ENCODE measurements at places on chromosomes 11 and 22.

DNA sequence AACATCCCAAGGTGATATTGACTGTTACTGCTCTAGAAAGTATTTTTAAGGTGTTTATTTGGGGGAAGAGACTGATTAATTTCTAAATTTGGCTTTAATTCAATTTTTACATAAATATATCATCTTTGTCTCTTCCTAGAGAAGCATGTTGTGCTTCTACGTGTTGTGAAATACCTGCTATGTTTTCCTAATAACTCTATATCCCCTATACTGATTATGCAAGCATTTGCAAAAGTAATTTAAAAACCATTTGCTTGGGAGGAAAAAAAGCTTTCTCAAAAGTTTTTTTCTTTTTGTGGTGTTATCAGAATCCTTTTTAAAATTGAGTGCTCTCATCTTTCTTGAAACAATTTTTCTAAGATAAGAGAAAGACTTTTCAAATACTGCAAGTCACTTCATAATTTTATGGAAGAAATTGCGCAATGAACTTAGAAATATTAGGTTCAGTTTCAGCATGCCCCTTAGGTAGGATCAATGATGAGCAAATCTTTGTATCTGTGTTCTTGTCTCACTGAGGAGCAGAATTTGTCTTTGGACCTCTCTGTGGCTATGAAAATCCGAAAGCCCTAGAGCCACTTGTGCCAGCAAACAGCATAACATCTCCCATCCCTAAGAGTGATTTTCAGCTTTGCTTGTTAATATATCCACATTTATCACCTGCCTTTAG lies 7.4 kb upstream of the BLID start:
- no peak for DNase-seq

DNA sequence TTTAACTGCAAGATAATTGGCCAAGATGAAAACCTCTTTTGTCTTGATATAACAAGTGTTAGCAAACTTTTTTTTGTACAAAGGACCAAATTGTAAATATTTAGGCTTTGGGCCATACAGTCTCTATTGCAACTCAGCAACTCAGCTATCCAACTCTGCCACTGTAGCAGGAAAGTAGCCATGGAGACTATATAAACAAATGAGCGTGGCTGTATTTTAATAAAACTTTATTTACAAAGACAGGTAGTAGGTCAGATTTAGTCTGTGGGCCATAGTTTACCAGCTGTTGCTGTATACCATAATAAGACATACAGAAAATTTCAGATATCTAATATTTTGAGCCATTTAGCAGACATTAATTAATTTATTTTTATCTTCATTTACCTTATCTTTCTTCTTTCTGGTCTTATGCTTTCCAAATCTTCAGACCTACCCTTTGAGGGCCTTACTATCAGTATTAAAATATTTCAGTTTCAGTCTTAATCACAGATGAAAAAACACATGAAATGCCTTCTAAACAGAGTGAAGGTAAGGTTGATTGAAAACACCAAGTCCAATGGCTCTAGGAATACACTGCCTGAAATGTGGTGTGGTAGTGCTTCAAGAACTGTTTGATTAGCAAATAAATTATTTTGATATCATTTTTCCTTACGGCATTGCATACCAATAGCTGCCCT lies 256.9 kb upstream of the CTSC start:
- no peak for DNase-seq

GRCh38 chr11:63937713-63938478 lies 906 bp upstream of the NAA40 start:
- DNase-seq: peak; percentile 24

GRCh38 chr11:17783878-17784277 lies 49.3 kb downstream of the KCNC1 start:
- no peak for DNase-seq

DNA sequence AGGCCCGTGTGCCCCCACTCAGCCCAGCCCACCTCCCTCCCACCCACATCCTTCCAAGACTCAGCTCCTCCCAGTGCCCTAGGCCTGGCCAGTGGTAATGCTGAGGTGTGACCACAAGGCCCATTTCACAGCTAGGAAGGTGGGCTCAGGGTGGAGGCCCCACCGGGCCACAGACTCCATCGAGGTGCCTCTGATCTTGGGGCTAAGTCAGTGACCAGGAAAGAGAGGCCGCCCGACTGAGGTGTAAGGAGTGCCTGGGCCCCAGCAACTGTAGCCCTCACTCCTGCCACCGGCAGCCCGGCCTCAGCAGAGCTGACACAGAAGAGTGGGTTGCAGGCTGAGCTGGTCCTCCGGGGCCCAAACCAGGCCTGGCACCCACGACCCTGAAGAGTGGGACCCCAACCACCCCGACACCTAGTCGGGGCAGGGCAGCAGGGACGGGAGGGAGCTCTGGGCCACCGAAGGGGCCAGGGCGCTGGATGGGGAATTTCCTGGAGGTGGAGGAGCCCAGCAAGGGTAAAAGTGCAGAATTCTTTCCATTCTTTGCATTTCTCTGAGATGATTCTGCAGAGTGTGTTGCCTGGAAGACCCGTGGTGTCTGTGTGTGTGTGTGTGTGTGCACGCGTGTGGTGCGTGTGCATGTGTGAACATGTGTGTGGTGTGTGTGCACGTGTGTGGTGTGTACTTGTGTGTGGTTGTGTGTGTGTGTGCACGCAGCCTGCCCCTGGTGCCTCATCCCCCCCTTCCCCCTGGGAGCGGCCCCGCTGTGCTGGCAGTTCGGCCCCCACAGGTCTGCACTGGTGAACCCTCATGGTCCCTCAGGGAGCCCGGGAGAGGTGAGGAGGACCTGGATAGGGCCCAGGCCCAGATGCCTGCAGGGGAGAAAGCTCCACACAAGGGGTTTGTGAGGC lies 8.3 kb upstream of the PIM3 start:
- DNase-seq: no peak

- DNase-seq: no peak
These were observed 6.8 kb downstream of the ST14 start for GRCh38 chr11:130166457-130166784.

- DNase-seq: no peak
These were observed 825 bp downstream of the PTPMT1 start for GRCh38 chr11:47566149-47566698.

- no peak for DNase-seq
These were observed 448.3 kb upstream of the DDI1 start for GRCh38 chr11:103587901-103588788.

DNA sequence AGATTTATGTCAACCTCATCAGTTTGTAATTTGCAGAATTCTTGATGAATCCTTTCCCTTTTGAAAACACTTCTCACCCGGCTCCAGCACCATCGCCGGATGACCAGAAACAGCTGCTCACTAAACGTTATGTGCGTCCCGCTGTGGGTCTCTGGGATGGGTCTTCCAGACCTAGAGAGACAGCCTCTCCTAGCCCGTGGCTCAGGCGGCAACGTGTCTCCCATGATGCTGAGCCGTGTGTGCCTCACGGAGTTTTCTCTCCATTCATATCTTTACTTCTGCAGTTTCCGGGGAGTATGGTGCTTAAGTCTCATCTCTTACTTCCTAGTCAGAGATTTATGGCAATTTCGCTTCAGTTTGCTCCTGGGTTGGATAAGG lies 25.0 kb upstream of the ACR start:
- no peak for DNase-seq

GRCh38 chr22:22935546-22936157 lies 48.0 kb downstream of the IGLL5 start:
- DNase-seq: peak; percentile 29

- DNase-seq: no peak
These were observed 40.5 kb downstream of the DUSP8 start for GRCh38 chr11:1531449-1532013.

GRCh38 chr11:8829556-8829955 lies 81.4 kb upstream of the AKIP1 start:
- DNase-seq: no peak

DNA sequence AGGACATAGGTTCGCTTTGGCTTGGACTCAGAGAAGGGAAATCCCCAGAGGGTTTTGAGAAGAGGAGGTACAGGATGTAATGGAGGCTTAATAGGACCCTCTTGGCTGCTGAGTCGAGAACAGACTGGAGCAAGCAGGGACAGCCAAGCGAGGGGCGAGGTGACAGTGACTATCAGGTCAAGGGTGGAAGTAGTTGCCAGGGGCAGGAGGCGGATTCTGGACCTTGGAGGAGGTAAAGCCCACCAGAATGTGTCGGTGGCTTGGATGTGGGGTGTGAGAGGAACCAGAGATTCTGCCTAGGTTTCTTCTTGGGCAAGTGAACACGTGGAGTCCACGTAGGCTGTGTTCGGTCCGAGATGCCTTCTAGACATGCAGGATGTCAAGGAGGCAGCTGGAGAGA lies 4.4 kb downstream of the TRMT112 start:
- DNase-seq: no peak

GRCh38 chr11:85717429-85717828 lies 31.4 kb upstream of the CCDC89 start:
- no peak for DNase-seq

GRCh38 chr11:7573558-7574296 lies 59.9 kb downstream of the PPFIBP2 start:
- DNase-seq: no peak

DNA sequence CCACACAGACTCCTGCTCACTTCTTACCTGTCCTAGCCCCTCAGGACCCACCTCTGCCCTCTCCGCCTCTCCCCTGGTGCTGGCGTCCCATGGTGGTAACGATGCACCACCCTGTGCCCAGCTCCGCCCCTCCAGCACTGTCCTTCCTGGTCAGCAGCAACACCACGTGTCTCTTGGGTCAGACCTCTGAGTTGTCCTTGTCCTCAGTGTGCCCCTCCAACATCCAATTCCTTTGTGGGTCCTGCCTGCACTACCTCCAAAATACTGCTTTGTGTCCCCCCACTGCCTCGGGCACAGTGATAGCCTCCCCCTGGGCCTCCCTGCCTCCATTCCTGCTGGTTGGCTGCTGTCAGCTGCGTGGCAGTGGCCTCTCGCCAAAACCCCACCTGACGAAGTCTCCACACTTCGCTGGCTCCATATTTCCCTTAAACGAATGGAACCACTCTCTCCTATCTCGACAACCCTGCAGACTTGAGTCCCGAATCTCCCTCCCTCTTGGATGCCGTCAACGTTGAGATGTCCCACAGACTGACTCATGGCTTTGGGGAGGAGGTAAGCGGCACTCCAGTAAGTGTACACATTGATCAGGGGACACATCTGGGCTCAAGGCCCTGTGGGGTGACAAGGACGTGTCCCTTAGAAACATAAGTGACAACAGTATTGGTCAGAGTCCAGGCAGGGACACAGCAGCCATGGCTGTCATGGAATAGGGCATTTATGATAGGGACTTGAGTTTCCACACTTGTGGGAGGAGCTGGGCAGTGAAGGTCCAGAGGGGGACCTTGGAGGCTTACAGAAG lies 42.8 kb downstream of the SHISAL1 start:
- no peak for DNase-seq

DNA sequence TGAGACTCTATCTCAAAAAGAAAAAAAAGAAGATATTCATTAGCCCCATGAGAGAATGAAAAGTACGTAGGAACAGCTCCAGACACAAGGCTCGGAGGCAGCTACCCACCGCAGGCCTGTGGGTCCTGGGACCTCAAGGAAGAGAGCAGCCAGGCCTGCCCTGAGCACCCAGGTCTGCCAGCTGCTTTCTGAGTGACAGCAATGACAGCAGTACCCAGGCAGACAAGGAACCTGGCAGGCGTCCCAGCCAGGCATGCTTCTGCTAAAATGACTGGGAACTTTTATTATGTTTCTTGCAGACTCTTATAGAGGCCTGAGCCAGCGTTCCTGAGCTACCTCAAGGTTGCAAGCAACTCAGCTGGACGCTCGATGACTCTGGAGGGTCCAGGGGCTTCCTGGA lies 31.6 kb downstream of the CPT1A start:
- no peak for DNase-seq

DNA sequence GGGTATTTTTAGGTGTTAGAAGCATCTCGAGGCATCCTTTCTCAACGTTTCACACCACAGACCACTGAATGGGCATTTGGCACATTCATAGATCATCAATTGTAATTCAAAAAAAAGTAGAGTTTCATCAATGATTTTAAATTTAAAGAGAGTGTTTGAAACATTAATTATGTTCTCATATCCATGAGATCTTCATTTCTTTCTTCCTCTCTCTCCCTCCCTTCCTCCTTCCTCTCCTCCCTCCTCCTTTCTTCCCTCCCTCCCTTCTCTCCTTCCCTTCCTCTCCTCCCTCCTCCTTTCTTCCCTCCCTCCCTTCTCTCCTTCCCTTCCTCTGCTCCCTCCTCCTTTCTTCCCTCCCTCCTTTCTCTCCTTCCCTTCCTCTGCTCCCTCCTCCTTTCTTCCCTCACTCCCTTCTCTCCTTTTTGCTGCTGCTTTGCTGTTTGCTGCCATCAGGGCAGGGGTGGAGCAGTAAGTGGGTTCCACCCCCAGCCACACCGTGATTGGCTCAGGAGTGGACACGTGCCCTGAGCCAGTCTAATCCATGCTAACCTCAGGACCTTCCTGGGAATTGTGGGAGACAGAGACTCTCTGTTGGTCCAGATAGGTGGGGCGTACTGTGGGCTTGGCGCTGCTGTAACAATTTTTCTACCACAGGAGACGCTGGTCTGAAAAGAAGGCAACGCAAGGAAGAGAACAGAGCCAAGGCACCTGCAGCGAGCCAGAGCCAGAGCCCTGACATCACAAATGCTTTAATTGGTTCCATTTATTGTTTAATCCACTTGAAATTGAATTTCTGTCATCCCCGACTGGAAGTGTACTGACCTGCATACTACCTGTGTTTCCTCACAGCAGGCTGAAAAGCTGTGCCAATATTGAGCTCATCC lies 33.7 kb upstream of the APOBEC3A start:
- DNase-seq: no peak

All from HL-60 (cell line).